EH (cell line): ENCODE measurements at places on chromosomes 16 and 17.

GRCh38 chr17:78759969-78760352, 22.1 kb downstream of the CYTH1 start:
- no peak for DNase-seq

- DNase-seq, result no peak
Measured at GRCh38 chr17:63530557-63531021, 7.4 kb downstream of the KCNH6 start.

- no peak for DNase-seq
Measured at GRCh38 chr16:51939378-51939871, 607.5 kb downstream of the TOX3 start.

GRCh38 chr17:557371-557770, 157.3 kb downstream of the VPS53 start:
- DNase-seq, result peak; percentile 53

DNA sequence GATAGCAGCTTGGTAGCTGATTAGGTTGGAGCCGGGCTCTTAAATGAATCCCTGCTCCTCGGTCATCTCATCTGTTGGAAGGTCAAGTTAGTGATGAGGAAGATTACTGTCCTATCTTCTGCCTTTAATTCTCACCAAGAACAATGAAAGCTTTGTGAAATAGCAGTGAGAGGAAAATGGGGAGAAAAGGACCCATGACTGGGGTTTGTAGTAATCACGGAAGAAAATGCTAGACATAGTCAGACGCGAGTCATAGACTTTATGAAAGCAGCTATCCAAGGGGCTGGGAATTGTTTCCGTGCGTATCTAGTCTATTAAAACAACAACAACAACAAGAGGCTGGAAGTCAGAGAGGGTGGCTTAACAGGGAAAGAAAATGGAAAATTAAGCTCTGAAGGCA, 18.3 kb downstream of the PIK3R5 start:
- no peak for DNase-seq

- no peak for DNase-seq
Measured at GRCh38 chr16:11393366-11393765, 48.1 kb downstream of the RMI2 start.

DNA sequence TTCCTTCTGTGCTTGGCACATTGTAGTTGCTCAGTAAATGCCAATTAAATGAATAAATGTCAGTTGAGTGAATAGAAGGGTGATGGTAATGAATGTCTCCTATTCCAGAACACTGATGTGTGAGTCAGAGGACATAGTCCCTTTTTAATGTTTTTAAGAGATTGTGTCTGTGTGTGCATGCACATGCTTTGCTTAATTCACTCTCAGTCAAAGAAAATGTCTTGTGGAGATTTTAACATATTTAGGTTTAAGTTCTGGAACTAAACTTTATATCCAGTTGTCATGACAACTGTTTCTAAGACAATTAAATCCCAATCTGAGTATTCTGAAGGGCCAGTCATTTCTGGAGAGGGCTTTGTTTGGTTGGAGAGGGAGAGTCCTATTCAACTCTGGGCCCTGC, 255.3 kb upstream of the CDH11 start:
- DNase-seq, result peak; percentile 67

GRCh38 chr16:89026121-89026612, 49.2 kb upstream of the CBFA2T3 start:
- DNase-seq, result no peak

DNA sequence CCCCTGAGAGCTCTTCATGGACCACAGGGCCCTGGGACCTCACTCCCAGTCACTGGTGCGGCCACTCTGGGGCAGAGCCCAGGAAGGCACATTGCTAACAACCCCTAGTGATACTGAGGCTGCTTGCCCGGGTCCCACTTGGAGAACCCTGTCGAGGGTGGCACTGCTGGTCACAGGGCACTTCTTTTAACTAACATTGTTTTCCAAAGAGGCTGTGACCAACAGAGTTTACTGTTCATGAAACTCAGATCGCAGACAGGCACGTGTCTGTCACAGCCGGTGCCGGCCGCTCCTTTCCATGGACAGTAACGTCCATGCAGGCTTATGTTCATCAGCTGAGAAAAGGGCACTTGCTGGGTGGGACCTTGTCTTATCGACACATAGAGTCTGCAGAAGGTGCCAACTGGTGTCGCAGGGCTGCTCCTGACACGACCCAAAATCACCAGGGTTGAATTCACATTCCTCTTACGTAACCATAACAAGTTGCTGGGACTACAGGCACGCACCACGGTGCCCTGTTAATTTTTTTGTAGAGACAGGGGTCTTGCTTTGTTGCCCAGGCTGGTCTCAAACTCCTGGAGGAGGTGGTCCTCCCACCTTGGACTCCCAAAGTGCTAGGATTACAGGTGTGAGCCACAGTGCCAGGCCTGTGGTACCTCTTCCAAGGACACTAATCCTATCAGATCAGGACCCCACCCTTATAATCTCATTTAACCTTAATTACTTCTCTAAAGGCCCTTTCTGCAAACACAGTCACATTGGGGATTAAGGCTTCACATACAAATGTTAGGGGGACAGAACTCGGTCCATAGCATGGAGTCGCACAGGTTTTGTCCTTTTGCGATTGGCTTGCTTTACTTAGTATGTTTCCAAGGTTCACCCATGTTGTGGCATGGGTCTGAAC, 1.2 kb upstream of the ZC3H18 start:
- DNase-seq, result no peak
